Nephron progenitor cell (in vitro differentiated cells): ENCODE measurements at places on chromosomes 13 and 19.

DNA sequence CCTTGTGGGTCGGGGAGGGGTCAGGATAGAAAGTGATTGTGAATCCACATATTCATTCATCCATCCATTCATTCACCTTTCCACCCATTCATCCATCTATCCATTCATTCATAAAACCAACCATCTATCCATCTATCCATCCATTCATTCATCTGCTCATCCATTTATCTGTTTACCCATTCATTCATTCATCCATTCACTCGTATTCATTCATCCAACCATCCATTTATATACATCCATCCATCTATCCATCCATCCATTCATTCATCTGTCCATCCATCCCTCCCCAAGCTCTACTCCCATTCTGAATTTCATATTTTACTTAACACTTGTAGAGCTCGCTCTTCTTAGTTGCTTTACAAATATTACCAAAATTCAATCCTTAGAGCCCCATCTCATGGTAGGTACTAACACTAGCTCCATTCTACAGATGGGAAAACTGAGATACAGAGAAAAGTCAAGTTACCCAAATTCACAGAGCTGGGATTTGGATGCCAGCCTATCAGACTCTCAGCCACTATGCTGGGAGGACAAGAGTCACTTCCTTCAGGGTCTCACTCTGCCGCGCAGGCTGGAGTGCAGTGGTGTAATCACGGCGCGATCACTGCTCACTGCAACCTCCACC, 37.6 kb downstream of the PIN1 start:
- no peaks in the 10 kb centered on the region for H3K27me3 ChIP-seq
- H3K4me1 ChIP-seq: peaks cover 34% of the 10 kb centered on the region
- H3K4me3 ChIP-seq: no peak overlapping the region
- no peak overlapping the region for H3K27ac ChIP-seq
- H3K36me3 ChIP-seq: no peaks in the 10 kb centered on the region

- no peak overlapping the region for H3K27ac ChIP-seq
- peaks cover 13% of the 10 kb centered on the region for H3K27me3 ChIP-seq
- DNase-seq: no peak
- H3K4me3 ChIP-seq: no peak overlapping the region
- H3K36me3 ChIP-seq: no peaks in the 10 kb centered on the region
- no peaks in the 10 kb centered on the region for H3K4me1 ChIP-seq
These were observed 14.4 kb upstream of the PLEKHF1 start for GRCh38 chr19:29650772-29651387.

DNA sequence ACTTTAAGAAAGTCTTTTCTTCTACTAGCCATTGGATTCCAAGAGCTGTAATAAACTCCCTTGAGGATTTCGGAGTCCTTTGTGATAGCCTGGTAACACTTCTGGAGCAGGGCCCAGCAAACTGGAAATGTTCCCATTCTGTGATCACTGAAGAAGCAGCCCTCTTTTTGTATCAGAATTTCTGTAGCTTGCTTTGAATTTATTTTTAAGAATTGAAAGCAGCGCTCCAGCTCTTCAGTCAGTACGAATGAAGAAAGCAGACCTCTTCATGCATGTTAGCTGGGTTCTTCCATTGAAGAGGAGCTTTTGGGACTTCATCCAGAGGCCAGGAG, 141.5 kb downstream of the AKAP11 start:
- no peak overlapping the region for H3K4me3 ChIP-seq
- no peaks in the 10 kb centered on the region for H3K4me1 ChIP-seq
- no peak for DNase-seq
- H3K27me3 ChIP-seq: no peaks in the 10 kb centered on the region
- no peak overlapping the region for H3K27ac ChIP-seq

GRCh38 chr13:98652276-98652675, 75.4 kb upstream of the STK24 start:
- no peak overlapping the region for H3K27ac ChIP-seq
- DNase-seq: no peak

GRCh38 chr19:38155453-38155852, 68.6 kb downstream of the DPF1 start:
- DNase-seq: no peak
- H3K4me1 ChIP-seq: peaks cover 5% of the 10 kb centered on the region
- H3K27ac ChIP-seq: peak overlapping the region; percentile 68
- H3K27me3 ChIP-seq: peaks cover 3% of the 10 kb centered on the region
- no peak overlapping the region for H3K4me3 ChIP-seq

DNA sequence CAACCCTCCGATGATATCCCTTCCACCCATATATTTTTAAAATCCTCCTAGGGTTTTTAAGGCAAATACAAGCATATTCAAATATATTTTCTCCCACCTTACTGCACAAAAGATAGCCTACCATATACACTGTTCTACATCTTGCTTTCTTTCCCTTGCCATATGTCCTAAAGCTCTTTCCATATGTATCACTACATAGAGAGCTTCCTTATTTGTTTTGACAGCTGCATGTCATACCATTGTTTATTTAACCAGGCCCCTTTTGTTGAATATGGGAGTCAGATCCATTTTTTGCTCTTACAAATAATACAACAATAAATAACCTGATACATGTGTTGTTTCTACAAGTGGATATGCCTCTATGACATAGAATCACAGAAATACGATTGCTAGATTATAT, 32.8 kb upstream of the WDFY2 start:
- no peak overlapping the region for H3K4me3 ChIP-seq
- no peaks in the 10 kb centered on the region for H3K4me1 ChIP-seq
- peaks cover 5% of the 10 kb centered on the region for H3K27me3 ChIP-seq
- no peak overlapping the region for H3K27ac ChIP-seq
- no peaks in the 10 kb centered on the region for H3K36me3 ChIP-seq

- no peak overlapping the region for H3K27ac ChIP-seq
- no peaks in the 10 kb centered on the region for H3K36me3 ChIP-seq
These were observed 2009.6 kb downstream of the OLFM4 start for GRCh38 chr13:55038230-55038629.

DNA sequence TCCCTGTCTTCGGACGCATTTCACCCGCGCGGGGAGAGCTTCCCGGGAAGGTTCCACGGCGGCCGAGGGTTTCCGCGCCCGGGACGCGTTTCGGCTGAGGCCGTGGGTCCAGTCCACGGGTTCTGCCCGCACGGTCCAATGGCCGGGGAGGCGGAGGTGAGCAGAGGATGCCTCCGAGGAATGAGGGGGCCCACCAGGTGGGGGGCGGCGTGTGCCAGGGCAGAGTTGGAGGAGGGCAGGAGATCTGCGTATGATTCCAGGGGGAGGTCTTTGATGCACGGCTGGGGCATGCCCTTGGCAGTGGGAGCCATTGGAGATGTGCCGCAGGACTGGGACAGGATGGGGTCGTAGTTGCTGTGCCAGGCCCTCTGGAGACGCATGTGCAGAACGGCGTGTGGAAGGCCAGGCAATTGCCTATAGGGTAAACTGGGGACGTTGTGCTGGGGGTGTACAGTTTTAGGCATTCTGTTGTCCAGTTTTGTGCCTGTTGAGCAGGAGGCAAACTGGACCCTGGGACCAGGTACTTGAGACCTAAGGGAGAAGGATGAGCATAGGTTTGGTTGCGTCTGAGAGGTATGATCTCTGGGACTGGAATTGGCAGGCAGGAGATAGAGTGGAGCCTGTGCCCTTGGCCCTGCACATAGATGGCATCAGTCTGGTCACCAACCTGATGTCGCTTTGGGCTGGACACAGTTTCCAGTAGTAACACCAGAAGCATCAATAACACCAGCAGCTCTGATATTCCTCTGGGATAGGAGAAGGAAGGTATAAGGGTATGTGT, 751 bp downstream of the ZNF584 start:
- H3K36me3 ChIP-seq: peaks cover 42% of the 10 kb centered on the region
- DNase-seq: peak; percentile 33
- peak overlapping the region; percentile 87 for H3K4me3 ChIP-seq
- H3K27me3 ChIP-seq: no peaks in the 10 kb centered on the region
- no peak overlapping the region for H3K27ac ChIP-seq
- peaks cover 35% of the 10 kb centered on the region for H3K4me1 ChIP-seq

DNA sequence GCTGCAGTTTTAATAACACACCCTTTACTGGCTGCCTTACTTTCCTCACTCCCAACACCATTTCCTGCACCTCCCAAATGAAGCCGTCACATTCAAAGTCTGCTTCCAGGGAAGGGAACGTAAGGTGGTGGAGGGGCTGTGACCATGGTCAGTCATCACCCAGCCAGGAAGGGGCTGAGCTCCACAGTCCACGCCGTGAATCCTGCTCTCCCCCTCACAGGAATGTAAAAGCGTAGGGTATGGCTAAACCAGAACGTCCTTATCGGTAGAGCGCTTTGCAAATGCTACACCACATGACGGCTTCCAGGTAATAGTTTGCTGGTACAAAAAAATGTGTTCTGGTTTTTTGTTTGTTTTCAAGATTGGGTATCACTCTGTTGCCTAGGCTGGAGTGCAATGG, 7.0 kb downstream of the NUMBL start:
- peaks cover 46% of the 10 kb centered on the region for H3K36me3 ChIP-seq
- H3K27ac ChIP-seq: no peak overlapping the region
- no peak for DNase-seq
- H3K4me3 ChIP-seq: no peak overlapping the region
- H3K27me3 ChIP-seq: no peaks in the 10 kb centered on the region
- H3K4me1 ChIP-seq: no peaks in the 10 kb centered on the region

- peaks cover 13% of the 10 kb centered on the region for H3K36me3 ChIP-seq
- no peaks in the 10 kb centered on the region for H3K27me3 ChIP-seq
- no peak overlapping the region for H3K27ac ChIP-seq
These were observed 112.3 kb downstream of the LRCH1 start for GRCh38 chr13:46665248-46665632.

DNA sequence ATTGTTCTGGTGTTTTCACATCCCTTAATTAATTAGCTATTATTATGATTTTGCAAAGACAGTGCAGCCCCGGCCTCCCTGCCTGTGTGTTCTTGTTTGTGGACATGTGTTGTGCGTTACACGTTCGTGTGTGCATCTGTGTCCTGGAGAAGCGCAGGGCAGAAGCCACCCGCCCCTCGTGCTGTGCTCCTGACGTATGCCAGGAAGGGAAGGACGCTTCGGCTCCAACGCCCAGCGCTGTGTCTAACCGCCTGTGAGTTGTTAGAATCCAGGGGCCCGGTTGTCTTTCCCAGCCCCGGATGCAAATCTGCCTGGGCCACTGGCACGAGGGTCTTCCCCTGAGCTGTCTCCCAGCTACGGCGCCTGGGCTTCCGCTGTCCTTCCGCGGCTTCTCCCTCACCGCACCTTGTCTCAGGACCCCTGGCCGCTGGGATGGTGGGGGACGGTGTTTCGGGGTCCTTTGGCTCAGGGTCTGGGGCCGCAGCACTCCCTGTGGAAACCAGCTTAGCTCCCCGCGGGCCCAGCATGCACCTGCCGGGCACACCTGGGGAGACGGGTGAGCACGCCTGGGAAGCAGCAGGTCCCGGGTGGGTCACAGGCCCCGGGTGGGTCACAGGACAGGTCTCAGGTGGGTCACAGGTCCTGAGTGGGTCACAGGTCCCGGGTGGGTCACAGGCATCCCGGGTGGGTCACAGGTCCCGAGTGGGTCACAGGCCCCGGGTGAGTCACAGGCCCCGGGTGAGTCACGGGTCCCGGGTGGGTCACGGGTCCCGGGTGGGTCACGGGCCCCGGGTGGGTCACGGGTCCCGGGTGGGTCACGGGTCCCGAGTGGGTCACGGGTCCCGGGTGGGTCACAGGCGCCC, 51.5 kb downstream of the GAS6 start:
- peaks cover 2% of the 10 kb centered on the region for H3K27me3 ChIP-seq
- no peak overlapping the region for H3K4me3 ChIP-seq
- peaks cover 4% of the 10 kb centered on the region for H3K36me3 ChIP-seq
- DNase-seq: no peak

DNA sequence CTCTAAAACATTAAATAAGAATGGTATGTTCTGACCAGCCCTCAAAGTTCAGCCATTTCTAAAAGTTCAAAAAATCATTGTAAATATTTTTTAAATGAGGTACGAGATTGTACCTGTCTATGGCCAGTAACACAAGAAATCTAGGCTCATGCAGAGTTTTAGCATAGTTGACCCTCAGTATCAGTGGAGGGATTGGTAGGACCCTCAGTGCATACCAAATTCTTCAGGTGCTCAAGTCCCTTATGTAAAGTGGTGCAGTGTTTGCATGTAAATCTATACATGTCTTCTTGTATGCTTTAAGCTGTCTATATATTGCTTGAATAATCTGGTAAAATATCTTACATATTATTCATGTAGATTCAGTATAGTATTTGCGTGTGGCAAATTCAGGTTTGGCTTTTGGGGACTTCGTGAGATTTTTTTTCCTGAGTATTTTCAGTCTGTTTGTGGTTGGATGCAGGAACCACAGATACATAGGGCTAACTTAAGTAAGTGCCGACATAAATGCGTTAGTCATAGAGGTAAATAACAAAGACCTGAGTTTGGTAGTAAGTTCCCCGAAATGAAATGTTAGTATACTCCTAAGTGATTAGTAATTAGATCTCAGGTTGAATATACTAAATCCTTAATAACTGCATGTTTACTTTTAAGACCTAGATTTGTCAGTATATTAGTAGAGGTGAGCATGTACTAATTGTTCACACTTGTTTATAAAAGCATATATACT, 7.8 kb downstream of the MIR17HG start:
- no peak for DNase-seq
- H3K4me1 ChIP-seq: peaks cover 79% of the 10 kb centered on the region
- H3K27me3 ChIP-seq: no peaks in the 10 kb centered on the region
- peak overlapping the region; percentile 54 for H3K4me3 ChIP-seq
- H3K36me3 ChIP-seq: peaks cover 70% of the 10 kb centered on the region

- no peaks in the 10 kb centered on the region for H3K27me3 ChIP-seq
- H3K4me3 ChIP-seq: peak within 1 kb of the TSS; percentile 95
- peaks cover 19% of the 10 kb centered on the region for H3K36me3 ChIP-seq
- peaks cover 45% of the 10 kb centered on the region for H3K4me1 ChIP-seq
These were observed at the start of gene FBXO17 for GRCh38 chr19:38975214-38975860. FBXO17 (minus strand) TSS chr19:38975742; CDS start chr19:38950319, 25,423 bp downstream.

GRCh38 chr13:78326633-78327032, 276.7 kb downstream of the POU4F1 start:
- peaks cover 5% of the 10 kb centered on the region for H3K27me3 ChIP-seq
- DNase-seq: no peak
- no peak overlapping the region for H3K27ac ChIP-seq
- no peaks in the 10 kb centered on the region for H3K4me1 ChIP-seq
- H3K36me3 ChIP-seq: no peaks in the 10 kb centered on the region

DNA sequence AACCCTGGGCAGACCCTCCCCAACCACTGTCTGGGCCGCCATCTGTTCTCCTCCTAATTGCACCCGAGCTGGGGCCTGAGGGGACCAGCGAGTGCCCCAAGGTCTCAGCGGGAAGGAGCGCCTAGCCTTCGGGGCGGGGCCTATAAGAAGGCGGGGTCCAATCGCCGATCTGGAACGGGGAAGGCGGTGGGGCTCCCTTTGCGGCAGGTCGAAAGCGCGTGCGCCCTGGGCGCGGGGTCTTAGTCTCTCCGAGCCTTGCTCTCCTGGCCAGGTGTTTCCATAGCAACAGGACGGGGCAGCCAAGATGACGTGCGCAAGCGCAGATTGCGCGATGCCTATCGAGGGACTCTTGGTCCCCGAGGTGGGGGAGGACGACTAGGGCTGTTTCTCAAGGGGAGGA, 2.8 kb downstream of the MAST1 start:
- H3K27ac ChIP-seq: peak overlapping the region; percentile 87
- peak; percentile 94 for DNase-seq
- H3K4me1 ChIP-seq: peaks cover 51% of the 10 kb centered on the region
- peak overlapping the region; percentile 81 for H3K4me3 ChIP-seq

DNA sequence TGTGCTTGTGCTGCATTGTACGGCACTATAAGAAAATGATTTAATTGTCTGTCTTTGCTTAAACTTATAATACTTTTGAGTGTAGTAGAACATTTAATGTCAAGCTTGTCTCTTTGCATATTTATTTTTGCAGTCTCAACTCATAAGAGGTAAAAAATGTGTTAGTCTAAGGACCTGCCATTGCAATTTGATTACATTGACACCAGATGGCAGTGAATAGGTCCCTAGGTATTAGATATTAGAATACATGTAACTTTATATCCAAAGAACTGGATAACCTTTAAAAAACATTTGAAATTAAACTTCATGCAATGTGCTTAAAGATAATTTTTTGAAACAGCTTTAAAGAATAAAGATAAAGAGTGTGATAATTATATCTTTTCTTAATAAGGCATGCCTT, 1421.3 kb downstream of the OLFM4 start:
- DNase-seq: no peak
- no peaks in the 10 kb centered on the region for H3K36me3 ChIP-seq
- no peaks in the 10 kb centered on the region for H3K4me1 ChIP-seq
